Pulmonary artery endothelial cell (primary cell): ENCODE measurements at places on chromosomes 7 and 10.

DNA sequence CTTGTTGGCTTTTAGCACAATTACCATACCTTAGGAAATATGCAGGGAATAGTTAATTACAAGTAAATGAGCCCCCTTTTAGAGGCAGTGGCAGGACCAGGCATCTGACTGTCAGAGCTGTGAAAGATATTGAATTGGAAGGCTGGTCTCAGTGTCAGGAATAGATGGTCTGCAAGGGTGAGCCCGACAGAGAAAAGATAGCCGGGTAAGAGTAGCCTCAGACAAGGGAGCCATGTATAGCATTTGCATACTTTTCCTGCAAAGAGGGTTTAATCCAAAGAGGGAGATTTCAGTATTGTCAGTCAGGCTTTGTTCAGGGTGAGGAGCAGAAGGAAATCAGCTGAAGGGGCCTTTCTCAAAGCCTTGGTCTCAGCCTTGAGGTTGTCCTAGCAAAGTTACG lies 128.9 kb upstream of the FZD1 start:
- DNase-seq = no peak

DNA sequence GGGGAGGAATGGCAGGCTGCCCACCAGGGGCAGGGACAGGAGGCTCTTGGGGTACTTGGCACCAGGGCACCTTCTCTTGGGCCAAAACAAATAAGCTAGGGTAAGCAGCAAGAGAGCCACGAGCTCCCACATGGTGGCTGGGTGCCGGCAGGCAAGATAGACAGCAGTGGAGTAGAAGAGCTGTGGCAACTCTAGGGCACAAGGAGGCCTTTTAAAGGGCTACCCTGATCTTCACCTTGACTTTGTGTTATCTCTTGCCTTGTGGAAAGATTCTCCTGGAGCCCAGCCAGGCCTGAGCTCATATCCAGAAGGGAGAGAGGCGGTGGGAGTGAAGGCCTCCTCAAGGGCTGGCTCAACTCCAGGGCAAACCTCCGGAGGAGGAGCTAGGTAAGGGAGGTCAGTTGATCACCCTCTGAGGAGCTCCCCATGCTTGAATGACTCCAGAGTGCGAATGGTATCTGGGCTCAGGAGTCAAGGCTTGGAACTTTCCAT lies at the start of gene CYP17A1:
CYP17A1 (minus strand) TSS at position 184 of the 492 bp plus-strand sequence; CDS start at position 132, 52 bp downstream.
- DNase-seq = no peak

DNA sequence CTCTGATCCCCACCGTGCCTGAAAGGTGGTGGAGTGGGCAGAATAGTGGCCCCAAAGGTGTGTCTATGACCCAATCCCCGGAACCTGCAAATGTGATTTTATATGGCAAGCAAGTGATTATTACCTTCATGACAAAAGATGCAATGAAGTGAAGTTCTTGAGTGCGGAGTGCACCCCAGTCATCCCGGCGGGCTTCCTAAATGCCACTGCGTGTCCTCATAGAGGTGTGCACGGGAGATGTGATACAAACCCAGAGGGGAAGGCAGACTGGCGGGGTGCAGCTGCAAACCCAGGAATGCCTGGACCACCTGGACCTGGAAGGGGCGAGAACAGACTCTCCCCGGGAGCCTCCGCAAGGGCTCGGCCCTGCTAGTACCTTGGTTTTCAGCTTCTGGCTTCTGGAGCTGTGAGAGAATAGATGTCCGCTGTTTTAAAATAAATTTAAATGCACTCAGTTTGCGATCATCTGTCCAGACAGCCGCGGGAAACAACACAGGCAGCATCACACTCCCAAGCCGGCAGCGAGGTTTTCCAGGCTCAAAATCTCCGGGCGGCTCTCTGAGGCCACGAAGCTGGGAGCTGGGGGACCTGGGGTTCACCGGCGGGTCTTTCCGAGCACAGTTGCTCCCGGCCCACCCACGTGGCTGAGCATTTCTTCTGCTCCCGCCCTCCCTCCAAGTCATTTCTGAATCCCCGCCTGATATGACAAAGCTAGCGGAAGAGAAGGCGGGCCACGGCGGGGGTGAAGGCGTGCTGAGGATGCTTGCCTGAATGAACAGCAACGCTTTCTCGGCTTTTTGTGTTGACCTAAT lies 50.4 kb upstream of the EBF3 start:
- no peak for DNase-seq

DNA sequence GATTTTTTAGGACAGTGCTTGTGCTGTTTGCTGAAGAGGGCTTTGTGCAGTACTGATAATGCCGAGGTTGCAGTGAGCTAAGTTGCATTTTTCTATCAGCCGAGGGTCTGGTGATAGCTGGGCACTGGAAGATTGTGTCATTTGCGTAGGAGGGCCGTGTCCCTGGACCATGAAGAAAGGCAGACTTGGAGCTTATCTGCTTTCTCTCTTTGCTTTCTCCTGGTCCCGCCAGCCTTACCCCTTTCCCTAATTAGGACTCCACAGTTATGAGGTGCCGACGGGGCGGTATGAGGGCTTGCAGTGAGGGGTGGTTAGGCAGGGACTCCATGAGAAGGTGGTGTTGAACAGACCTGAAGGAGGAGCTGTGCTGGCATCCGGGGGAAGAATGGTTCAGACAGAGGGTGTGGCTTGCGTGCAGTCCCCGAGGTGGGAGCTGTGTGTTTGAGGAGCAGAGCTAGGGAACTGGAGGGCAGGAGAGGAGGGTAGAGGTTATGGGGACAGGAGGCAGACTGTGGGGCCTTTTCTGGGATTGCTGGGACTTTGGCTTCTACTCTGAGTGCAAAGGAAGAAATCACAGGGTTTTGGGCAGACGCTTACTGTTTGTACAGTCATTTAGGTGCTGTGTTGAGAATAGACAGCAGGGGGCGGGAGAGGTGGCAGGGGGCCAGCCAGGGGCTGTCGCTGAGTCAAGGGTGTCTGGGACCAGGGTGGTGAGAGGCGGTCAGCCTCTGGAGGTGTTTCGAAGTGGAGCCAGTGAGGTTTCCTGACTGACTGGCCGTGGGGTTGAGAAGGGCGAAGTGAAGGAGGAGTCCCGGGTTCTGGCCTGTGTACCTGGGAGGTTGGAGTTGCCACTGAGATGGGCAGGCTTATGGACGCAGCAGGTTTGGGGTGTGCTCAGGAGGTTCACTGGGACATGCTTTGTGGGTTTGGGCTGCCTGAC lies 43.4 kb downstream of the PRF1 start:
- no peak for DNase-seq
